ENCODE measurements at places on chromosomes 5 and 9.

- DNase-seq = peak; percentile 6
Measured at GRCh38 chr9:81266086-81266485, 423.3 kb downstream of the TLE1 start.

GRCh38 chr9:113933671-113934070 is 57.6 kb downstream of the ZNF618 start:
- DNase-seq = no peak

DNA sequence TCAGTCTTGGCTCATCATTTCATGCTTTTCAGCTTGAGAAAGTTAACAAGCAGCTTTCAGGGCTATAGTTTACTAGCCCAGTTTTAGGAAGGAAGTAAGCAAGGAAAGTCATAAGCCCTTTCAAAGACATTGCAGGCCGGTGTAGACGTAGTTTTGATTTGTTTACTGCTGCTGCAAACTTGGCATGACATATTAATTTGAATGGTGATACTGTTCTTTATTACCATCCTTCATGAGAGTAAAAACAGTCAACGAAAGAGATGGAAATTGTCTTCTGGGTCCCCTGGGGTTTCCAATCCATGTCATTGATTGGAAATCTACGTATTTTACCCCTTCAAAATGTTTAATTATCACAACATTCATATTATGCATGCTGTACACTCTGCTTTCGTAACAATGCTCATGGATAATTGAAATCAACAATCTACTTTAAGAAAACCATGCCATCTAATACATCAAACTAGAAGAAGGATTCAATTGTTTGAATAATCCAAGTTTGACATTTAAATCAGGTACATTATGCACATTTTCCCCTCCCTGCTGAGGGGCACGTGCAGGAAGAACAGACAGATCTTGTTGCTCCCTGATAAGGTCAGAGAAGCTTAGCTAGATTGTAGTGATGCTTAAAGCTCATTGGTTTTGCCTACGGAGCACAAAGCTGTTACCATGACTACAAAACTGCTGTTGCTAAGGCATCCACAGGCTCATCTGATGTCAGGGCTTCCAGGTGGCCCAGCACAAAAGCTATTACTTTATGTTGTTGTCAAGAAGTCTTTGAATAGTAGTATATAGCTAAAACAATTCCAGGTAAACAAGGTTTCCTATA is 139.9 kb upstream of the PRLR start:
- DNase-seq = no peak

DNA sequence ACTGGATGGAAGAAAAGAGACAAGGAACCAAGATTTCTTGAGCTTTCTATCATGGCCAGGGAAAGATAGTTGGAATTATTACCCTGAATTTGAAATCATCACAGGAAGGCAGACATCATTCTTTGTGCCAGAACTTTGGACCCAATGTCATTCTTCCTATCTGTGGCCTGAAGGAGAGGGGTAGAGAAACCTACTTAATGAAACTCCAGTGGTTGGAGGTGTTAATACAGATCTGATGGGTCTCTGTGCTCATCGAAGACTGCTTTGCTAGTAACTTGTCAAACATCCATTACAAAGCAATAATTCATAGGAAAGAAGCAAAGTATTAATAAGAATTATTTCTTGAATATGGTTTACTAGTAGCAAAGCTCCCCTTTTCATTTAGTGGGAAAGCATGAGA is 26.9 kb downstream of the PRLR start:
- DNase-seq = no peak

DNA sequence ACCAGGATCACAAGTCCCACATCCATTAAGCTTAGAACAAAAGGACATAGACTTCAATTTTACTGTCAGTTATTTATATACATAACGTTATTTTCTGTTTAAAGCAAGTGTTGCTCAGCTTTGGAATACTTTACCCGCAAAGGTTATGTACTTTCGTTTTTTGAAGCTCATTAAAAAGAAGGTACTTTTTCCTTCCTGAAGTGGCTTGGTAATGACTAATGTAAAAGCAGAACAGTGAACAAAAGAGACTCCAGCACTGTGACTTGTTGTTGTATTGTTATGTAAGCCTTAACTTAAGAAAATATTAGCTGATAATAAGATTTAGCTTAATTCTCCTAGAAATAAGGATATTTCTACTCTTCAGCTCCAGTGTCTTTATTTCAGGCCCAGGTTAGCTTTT is 97.3 kb upstream of the SLCO6A1 start:
- no peak for DNase-seq

DNA sequence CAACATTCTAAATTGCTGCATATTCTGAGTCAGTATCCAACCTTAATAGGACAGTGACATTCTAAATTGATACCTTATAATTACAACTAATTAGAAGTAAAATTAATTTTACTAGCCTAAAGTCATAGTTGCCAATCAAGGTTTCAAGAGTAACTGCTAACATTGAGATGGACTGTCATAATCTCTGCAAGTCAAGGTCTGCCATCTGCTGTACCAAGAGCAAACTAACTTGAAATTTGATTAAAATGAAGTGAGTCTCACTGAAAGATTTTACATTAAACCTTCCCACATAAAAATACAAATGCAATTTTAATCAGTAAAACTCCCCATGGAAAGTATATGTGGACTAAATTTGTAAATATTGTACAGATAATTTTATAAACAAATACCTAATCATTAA is 235.3 kb downstream of the PRDM9 start:
- DNase-seq = peak; percentile 0

Measured in fibroblast of mammary gland (primary cell).